ENCODE measurements at places on chromosomes 6 and 20.

- no peak for DNase-seq
These were observed 72.2 kb downstream of the RPP40 start for GRCh38 chr6:4931530-4932227.

GRCh38 chr6:56521454-56521853, 121.2 kb downstream of the DST start:
- DNase-seq, result no peak

- DNase-seq, result no peak
These were observed 40.0 kb downstream of the SNHG17 start for GRCh38 chr20:38395165-38395564.

DNA sequence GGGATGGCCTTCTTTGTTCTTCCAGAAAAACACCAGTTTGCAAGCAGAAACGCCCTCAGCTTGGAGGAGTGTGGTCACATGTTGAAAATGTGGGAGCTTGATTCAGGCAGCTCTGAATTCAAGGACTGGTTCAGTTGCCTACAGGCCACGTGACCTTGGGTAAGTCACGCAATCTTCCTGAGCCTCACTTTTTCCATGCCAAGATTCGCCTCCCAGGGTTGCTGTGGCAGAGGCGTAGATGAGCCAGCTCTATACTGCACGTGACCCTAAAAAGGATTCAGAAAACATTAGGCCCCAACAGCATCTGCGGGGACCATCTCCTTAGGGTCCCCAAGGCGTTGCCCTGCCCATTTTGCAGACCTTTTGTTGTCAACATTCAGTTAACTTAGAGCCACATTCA, 112.0 kb upstream of the SNX9 start:
- no peak for DNase-seq

GRCh38 chr6:89975991-89976693, 81.9 kb downstream of the GJA10 start:
- DNase-seq, result no peak

- no peak for DNase-seq
These were observed 59.9 kb downstream of the EYA2 start for GRCh38 chr20:46954490-46955038.

DNA sequence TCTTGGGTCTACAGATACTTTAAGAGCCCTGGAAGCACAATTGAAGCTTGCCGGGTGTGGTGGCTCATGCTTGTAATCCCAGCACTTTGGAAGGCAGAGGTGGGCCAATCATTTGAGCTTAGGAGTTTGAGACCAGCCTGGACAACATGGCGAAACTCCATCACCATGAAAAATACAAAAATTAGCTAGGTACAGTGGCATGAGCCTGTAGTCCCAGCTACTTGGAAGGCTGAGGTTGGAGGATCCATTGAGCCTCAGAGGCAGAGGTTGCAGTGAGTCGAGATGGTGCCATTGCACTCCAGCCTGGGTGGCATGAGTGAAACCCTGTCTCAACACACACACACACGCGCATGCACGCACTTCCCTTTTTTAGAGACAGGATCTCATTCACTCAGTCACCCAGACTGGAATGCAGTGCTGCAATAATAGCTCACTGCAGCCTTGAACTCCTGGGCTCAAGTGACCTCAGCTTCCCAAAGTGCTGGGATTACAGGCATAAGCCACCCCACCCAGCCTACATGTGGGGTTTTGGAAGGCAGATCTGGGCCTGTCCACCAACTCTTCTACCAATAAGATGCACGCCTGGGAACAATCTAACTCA, 182.5 kb upstream of the JARID2 start:
- DNase-seq, result no peak

- no peak for DNase-seq
These were observed at the start of gene GSTA5 for GRCh38 chr6:52840763-52841585. TSS of gene GSTA5 (minus strand) at chr6:52840813.

- peak; percentile 52 for DNase-seq
These were observed 14.7 kb downstream of the MUCL3 start for GRCh38 chr6:30955367-30956042.

DNA sequence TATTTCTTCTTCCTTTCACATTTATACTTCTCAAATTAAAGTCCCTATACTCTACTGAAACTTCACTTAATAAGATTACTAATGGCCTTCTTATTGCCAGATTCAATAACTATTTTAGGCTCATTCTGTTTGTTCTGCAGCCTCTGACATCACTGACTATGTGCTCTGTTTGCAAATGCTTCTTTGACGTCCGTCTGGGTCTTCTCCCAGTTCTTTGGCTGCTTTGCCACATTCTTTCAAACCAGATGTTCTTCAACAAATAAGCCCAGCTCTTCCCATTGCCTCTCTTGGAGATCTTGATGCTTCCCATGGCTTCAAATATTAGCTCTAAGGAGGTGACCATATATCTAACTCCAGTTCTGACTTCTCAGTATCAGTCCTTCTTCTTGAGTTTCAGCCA, 117.4 kb downstream of the BTBD9 start:
- no peak for DNase-seq

GRCh38 chr6:129646642-129647041, 63.3 kb downstream of the ARHGAP18 start:
- DNase-seq, result no peak

DNA sequence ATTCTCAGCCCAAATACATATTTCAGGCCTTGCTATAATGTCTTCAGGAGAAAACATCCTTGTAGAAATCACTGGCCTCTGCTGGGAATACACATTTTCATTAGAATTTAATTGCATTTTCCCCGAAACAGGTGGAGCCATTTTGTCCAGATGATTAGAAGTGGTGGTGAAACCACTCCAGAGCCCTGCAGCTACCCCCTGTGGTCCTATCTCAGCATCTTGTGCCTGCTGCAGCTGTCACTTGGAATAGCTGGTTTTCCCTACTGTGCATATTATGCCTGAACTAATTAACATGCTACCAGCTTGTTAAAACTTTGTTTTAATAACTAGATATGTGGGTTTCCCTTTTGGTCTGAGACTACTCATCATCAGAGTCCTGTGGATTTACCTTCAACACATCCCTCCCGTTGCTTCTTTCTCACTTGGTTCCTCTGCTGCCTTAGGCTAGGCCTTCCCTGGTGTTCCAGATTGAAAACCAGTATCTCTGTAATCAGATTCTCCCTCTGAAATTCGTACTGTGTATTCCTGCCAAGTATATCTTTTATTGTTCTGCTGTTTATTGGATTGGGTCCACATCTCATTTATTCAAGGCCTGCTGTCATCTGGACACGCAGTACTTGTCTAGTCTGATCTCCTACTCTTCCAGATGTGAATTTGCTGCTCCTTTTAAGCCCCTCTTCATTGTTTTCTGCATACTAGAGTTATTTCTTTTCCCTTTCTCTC, 15.2 kb downstream of the DNAH8 start:
- no peak for DNase-seq

GRCh38 chr6:137155830-137156229, 17.6 kb downstream of the IL22RA2 start:
- no peak for DNase-seq

GRCh38 chr20:62794007-62794724, 2.1 kb upstream of the MRGBP start:
- DNase-seq, result peak; percentile 94

GRCh38 chr20:15547119-15547518, 1026.1 kb downstream of the KIF16B start:
- DNase-seq, result no peak

Data from NCI-H1105 (cell line).